Cerebellum (tissue), 4 donors: ENCODE measurements at places on chromosomes 2 and 18. TPM values are rescaled to one million over a fixed set of nuclear protein-coding genes. Genes with fewer than 3 reads are reported as not detected.
A peak's percentile ranks its signal among the peaks of the same experiment; 100 is the strongest.

Gene MRPS9
- 11.3 TPM for total RNA-seq

Gene PROM2
- 3.0 TPM for total RNA-seq

Gene SCN3A
- 139 TPM for total RNA-seq

DNA sequence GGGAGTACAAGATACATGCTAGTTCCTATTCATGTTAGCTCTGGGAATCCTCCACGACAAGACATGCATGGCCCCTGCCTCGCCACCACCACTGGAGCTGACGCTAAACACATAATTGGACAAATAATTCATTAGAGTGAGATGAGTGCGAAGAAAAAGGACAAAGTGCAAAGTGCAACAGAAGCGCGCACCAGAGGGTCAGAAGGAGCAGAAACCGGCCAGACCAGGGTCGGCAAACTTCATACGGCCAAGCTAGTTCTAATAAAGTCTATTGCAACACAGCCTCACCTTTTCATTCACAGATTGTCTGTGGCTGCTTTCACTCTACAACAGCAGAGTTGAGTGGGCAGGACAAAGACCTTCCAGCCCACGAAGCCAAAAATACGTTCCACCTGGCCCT lies 266.1 kb upstream of the KLHL29 start:
- no peak for DNase-seq

DNA sequence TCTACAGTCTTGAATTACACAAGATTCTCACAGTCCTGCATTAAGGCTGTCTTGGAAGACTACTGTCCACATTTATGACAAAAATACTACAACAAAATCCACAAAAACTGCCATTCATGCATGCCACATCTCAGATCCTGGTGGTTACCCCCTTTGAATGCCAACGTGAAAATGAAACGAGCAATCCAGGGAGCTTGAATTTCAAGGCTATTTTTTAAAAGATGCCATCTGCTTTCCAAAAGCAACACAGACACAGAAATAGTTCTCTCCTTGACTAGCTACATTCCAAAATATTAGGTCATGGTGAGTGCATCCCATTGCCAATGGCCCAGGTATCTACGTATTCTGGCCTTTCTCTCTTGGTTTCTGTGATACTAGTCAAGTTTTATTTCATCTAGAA lies 36.3 kb downstream of the IRS1 start:
- DNase-seq = peak; percentile 71

DNA sequence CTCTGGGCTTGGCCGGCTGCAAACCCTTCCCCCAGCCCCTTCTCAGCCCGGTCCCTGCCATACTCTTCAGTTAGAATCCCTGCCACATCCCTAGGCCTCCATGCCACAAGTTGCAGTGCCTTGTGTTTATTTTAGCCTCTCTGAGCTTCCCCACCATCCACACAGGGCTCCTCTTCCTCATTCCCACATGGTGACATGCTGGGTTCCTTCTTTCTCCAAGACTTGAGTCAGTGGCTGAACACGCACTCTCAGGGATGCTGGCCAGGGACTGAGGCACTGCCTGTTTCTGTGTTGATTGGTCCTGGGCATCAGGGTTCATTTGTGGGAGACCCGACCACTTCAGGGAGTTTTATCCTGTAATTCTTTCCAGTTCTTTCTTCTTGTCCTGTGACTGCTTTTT lies 56.3 kb downstream of the KCNS3 start:
- DNase-seq = no peak

GRCh38 chr2:12321886-12322285 lies 394.9 kb upstream of the TRIB2 start:
- DNase-seq = no peak
